ENCODE measurements at places on chromosomes 3 and 15. TPM values are rescaled to one million over a fixed set of nuclear protein-coding genes. Genes with fewer than 3 reads are reported as not detected.

GRCh38 chr15:63848879-63849551 lies 15.3 kb upstream of the HERC1 start:
- no peak overlapping the region for H3K4me3 ChIP-seq
- H3K27me3 ChIP-seq = no peaks in the 10 kb centered on the region
- no peak overlapping the region for H3K27ac ChIP-seq

ZNF620 gene
- 2.5 TPM for total RNA-seq

GRCh38 chr3:143380449-143380848 lies 260.9 kb downstream of the CHST2 start:
- H3K4me3 ChIP-seq = no peak overlapping the region
- no peaks in the 10 kb centered on the region for H3K36me3 ChIP-seq
- no peaks in the 10 kb centered on the region for H3K27me3 ChIP-seq
- no peak for DNase-seq

- H3K36me3 ChIP-seq = no peaks in the 10 kb centered on the region
- no peaks in the 10 kb centered on the region for H3K27me3 ChIP-seq
- no peaks in the 10 kb centered on the region for H3K4me1 ChIP-seq
- no peak overlapping the region for H3K27ac ChIP-seq
- H3K4me3 ChIP-seq = no peak overlapping the region
Measured at GRCh38 chr3:114582929-114583328, 289.1 kb downstream of the TIGIT start.

DNA sequence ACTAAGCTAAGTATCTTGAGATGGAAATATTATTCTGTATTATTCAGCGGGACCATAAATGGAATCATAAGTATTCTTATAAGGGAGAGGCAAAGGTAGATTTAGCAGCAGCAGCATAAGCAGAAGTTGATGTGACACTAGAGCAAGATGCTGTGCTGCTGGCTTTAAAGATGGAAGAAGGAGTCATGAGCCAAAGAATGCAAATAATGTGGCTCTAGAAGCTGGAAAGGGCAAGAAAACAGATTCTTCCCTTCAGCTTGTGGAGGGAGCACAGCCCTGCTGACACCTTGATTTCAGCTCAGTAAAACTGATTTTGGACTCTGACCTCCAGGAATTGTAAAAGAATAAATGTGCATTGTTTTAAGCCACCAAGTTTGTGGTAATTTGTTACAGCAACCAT lies 144.2 kb upstream of the ANKRD28 start:
- no peaks in the 10 kb centered on the region for H3K27me3 ChIP-seq
- no peak for DNase-seq
- no peaks in the 10 kb centered on the region for H3K36me3 ChIP-seq
- no peak overlapping the region for H3K27ac ChIP-seq
- H3K4me1 ChIP-seq = no peaks in the 10 kb centered on the region

PATL2 gene
- 0.15 TPM for total RNA-seq

DNA sequence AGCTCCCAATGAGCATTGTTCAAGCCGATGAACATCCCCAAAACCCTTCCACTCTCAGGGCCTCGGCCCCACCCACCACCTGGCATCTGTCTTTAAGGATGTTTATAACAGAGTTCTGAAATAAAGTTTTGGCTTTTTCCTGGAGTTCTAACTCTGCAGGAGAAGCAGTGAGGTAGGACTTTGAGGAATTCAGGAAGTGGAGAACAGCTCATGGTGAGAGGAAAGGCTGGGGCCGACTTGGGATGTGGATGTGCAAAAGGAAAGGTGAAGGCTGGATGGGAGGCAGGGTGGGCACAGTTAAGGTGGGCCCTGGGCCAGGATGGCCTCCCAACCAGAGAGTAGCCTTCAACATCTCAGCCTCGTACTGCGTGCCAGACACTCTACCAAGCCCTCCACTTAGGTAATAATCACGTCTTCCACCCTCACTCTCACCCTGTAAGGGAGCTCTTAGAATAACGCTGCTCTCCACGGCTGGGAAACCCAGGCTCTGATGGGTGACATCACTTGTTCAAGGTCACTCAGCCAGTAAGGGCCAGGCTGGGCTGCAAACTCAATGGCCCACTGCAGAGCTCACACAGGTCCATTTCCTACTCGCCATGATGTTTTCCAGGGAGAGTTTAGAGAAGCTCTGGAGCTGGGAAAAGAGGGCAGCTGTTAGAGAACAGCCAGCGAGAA lies 28.5 kb downstream of the LIPC start:
- H3K4me1 ChIP-seq = peaks cover 49% of the 10 kb centered on the region
- no peaks in the 10 kb centered on the region for H3K27me3 ChIP-seq
- H3K36me3 ChIP-seq = no peaks in the 10 kb centered on the region
- DNase-seq = no peak
- H3K27ac ChIP-seq = peak overlapping the region; percentile 96

- peak overlapping the region; percentile 95 for H3K27ac ChIP-seq
- H3K4me3 ChIP-seq = no peak overlapping the region
- DNase-seq = no peak
- peaks cover 57% of the 10 kb centered on the region for H3K4me1 ChIP-seq
- H3K27me3 ChIP-seq = no peaks in the 10 kb centered on the region
Measured at GRCh38 chr3:10198226-10198625, 33.5 kb downstream of the IRAK2 start.

GRCh38 chr3:127164615-127165014 lies 28.3 kb upstream of the PRR23E start:
- H3K27ac ChIP-seq = no peak overlapping the region
- H3K4me1 ChIP-seq = no peaks in the 10 kb centered on the region
- no peaks in the 10 kb centered on the region for H3K36me3 ChIP-seq
- peaks cover 22% of the 10 kb centered on the region for H3K27me3 ChIP-seq
- no peak for DNase-seq
- no peak overlapping the region for H3K4me3 ChIP-seq

- no peaks in the 10 kb centered on the region for H3K27me3 ChIP-seq
- no peaks in the 10 kb centered on the region for H3K36me3 ChIP-seq
- H3K27ac ChIP-seq = no peak overlapping the region
Measured at GRCh38 chr15:27855137-27855536, 244.0 kb downstream of the OCA2 start.

- H3K27ac ChIP-seq = no peak overlapping the region
- H3K36me3 ChIP-seq = no peaks in the 10 kb centered on the region
- H3K4me1 ChIP-seq = peaks cover 4% of the 10 kb centered on the region
- no peak for DNase-seq
- no peak overlapping the region for H3K4me3 ChIP-seq
- H3K27me3 ChIP-seq = no peaks in the 10 kb centered on the region
Measured at GRCh38 chr3:24288496-24289236, 206.0 kb downstream of the THRB start.

ST8SIA2 gene
- not detected for total RNA-seq

DNA sequence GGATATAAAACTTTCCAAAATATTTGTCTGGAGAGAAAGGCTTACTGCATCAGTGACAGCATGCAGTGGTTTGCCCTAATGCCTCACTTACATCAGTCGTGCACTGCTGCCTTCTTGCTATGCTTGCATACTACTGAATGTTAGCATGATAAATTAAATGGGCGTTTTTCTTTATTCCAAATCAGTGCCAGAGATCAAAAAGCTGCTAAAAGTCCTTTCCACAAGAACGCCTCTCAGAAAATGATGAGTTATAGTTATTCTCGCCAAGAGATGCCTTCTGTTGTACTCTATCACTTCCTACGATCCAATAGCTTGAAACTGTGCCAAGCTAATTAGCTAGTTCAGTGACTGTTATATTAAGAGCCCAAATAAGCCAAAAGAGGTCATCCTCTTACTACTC lies 345.8 kb upstream of the ROBO2 start:
- no peak for DNase-seq
- H3K27me3 ChIP-seq = peaks cover 22% of the 10 kb centered on the region
- no peaks in the 10 kb centered on the region for H3K4me1 ChIP-seq
- H3K36me3 ChIP-seq = no peaks in the 10 kb centered on the region
- no peak overlapping the region for H3K4me3 ChIP-seq
- no peak overlapping the region for H3K27ac ChIP-seq

DUOXA1 gene
- 1.3 TPM for total RNA-seq

SLC25A36 gene
- 41.7 TPM for total RNA-seq

PDCD10 gene
- 80.5 TPM for total RNA-seq

SI gene
- not detected for total RNA-seq

DNA sequence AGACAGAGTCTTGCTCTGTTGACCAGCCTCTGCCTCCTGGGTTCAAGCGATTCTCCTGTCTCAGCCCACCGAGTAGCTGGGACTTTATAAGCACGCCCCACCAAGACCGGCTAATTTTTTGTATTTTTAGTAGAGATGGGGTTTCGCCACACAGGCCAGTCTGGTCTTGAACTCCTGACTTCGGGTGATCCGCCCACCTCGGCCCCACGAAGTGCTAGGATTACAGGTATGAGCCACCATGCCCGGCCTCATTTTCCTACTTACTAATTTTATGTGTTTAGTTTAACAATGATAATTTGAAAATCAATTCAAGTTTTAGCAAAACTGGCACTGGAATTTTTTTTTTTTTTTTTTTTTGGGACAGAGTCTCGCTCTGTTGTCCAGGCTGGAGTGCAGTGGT lies 336.5 kb downstream of the LPP start:
- no peak overlapping the region for H3K4me3 ChIP-seq
- peaks cover 7% of the 10 kb centered on the region for H3K36me3 ChIP-seq
- no peaks in the 10 kb centered on the region for H3K27me3 ChIP-seq
- no peak overlapping the region for H3K27ac ChIP-seq
- H3K4me1 ChIP-seq = peaks cover 21% of the 10 kb centered on the region
- DNase-seq = no peak
